ENCODE measurements at places on chromosomes 4 and X.
A peak's percentile ranks its signal among the peaks of the same experiment; 100 is the strongest.

DNA sequence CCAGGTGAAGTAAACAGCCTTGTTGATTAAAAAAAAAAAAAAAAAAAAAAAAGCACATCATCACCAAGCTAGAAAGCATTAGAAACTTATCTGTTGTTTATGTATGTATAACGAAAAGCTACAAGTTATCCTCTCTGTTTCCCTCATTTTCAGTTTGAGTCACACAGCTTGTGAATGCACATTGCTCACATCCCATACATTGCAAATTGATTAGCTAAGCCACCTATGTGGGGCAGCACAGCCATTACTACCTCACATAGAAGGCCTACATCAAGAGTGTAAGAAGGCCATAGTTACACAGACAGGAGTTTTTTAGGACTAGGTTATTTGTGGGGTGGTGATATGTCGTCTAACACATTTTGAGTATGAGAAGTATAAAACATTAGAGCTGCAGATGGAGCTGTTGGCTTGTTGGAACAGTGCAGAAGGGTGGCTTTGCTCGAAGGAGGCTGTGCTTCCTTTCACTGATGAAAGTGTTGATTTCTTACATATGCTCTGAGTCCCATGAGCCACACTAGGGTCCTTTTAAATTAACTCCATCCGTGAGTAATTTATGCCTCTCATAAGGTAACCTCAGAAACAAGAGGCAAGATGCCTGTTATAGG, 431.6 kb downstream of the GABRG1 start:
- DNase-seq, result no peak

DNA sequence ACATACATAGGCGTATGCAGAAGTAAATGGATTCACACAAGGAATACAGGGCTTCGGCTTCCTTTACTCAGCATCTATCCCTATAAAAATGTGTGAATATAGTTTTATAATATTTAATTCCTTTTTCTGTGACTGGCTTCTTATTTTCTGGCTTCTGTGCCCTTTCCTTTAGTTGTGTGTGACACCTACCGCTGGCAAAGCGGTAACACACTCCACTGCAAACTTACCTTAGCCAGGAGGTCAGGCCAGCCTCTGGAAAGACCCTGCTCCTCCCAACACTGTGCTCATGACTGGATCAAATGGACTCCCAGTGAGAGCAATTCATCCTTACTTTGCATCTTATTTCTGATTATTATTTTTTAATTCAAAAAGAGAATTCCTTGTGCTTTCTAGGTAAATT, 244.2 kb downstream of the ANK2 start:
- no peak for DNase-seq

DNA sequence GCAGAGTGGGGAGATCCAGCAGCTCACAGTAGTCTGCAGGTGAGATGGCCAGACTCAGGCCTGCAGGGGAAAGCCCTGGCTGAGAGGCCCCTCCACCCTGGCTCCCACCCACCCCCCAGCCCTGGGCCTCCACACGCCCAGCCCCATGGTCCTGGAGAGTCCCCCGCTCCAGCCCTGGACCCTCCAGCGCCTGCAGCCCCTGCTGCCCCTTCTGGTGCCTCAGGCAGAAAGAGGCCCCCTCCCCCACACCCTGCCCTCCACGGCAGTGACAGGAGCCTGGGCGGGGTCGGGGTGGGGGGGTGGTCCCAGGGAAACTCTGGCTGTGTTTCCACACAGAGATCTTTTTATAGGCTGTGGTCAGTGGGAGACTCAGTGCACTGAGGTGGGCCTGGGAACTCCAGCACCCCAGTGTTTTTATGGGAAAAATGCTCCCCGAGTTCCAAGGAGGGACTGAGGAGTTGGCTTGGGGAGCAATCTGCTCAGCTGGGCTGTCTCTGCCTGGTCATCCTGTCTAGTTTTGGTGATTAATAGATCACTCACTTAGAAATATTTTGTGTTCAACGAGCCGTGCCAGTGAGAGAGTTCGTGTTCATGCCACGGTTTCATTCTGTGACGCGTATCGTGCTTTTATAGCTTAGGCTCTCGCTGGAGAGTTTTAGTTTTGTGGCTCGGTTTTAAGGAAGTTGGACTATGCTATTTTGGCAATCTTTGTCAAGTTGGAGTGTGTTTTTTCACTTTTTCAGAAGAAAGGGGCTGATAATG, 53.1 kb upstream of the HGFAC start:
- no peak for DNase-seq

DNA sequence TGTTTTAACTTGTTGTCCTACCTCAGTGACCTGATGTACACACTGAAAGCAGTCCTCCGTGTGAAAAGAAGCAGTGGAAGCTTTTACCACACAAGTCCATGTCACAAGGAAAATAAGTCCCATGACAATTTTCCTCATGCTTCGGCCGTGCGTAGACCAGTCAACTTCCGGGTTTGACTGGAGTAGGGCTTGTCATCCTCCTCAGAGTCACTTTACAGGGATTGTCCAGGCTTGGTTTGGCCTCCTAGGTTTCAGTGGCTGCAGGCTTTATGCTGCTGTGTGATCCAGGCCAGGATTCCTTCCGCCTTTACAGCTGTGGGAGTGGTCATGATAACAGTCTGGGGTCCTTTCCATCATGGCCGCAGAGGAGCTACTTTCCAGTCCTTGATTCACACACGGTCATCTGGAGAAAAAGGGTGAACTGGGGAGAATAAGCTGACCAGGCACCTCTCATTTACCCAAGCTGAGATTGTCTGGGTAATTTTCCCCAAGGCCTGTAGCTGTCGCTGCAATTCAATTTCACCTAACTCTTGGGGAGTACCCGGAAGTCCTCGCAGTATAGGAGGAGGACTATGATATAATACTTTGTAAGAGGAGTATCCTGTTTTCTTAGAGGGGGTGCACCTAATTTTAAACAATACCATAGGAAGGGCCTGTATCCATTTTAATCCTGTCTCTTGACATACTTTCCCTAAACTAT, 206.1 kb upstream of the KLF8 start:
- DNase-seq, result no peak

- no peak for DNase-seq
These were observed 238.1 kb downstream of the BMPR1B start for GRCh38 chr4:94995684-94996394.

DNA sequence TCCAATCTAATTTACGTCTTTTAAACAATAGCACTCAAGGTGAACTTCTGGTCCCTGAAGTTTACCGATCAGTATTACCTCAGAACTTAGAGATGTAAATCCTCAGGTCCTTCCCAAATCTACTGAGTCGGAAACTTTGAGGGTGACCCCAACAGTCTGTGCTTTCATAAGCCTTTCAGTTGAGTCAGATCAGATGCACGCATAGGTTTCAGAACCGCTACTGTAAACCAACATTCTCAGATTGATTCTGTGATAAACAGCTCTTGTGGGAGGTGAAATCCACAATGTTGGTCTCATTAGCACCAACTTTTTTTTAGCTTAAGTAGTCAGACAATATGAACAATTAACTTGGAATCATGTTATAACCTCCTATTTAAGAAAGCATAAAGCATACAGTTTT, 86.0 kb downstream of the WWC2 start:
- no peak for DNase-seq

DNA sequence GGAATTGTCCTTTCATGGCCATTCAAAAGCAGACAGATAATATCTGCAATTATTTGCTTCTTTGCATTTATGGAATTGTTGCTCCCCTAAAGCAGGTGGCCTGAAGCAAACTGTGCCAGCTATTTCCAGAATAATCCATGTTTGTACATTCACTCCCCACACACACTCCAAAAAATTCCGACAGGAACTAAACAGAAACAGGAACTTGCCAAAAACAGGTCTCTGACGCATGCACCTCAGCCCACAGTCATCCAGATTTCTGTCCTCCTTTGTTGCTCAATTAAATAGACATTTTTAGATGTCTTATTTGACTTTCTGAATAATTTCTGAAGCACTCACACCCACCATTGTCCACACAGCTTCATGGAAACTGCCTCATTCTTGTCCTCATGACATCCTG, 71.5 kb upstream of the EDNRA start:
- no peak for DNase-seq

DNA sequence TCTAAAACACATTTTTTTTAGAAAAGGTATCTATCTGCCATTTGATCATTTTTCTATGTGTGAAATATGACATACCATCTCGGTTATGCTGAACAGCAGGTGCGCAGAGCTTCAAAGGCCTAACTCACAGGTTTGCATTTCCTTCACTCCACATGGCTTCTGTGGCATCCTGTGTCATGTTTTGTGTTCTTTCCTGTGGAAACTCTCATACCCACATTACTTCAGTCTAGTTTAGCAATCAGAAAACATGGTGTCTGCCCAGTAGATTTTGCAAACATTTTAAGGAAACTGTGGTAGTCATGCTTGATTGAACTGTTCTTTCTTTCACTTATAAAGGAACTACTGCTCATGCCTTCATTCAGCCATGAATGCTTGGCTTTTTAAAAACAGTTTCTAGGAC, 11.3 kb upstream of the ARAP2 start:
- DNase-seq, result no peak

- no peak for DNase-seq
These were observed 9.4 kb downstream of the ADH6 start for GRCh38 chr4:99209671-99210070.

GRCh38 chr4:2799224-2799911, 6.5 kb downstream of the SH3BP2 start:
- DNase-seq, result no peak

DNA sequence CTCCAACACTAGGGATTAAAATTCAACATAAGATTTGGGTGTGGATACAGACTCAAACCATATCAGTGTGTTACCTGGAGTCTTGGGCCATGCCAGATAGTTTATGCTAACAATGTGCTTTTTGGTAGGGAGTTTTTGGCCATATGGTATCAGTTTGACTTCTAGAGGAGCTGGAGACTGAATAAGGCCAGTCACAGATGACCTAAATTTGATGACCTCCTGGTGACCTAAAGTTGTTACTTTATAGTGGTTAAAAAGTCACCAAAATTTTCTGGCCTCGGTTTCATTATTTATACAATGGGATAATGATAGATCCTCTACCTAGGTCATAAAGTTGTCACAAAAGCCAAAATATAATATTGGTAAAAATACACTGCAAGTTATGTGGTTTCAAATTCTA, 877.1 kb downstream of the RAPGEF2 start:
- no peak for DNase-seq

GRCh38 chr4:140065393-140065792, 88.6 kb downstream of the MAML3 start:
- no peak for DNase-seq

GRCh38 chrX:148385471-148385870, 114.9 kb upstream of the AFF2 start:
- DNase-seq, result no peak

DNA sequence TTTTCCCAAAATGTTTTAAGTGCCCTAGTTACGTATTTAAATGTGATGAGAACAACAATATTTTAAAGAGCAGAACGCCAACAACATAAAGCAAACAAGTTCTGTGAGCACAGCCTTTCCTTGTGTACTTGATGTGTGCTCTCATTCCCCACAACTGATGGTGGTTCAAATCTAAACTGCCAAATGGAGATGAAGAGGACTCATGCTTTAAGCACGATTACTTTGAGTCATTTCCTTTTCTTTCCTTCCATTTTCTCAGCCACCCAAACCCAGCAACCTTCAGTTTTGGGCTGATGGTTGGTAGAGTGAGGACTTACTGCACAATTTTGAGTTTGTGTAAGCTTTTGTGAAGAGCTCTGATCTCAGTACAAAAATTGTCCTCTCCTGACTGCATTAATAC, 1.7 kb downstream of the NSD2 start:
- no peak for DNase-seq

DNA sequence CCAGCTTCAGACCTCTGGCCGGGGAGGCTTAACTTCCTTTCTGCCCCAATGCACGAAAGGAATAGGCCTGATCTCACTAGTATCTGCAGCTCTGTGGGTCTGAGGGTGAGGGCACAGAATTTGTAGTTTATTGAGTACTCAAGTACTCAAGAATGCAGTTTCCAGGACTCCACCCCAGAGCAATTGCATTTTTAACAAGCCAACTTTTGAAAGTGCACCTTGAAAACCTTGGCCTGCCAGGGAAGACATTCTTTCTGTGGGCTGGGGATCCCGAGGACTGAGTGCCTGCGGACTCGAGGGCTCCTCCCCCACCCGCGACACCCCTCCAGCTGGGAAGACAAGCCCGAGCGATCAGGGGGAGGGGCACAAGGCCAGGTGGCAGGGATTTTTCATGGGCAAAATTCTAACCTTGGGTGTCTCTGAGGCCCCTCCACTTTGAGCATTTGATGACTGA, 22.4 kb downstream of the RS1 start:
- no peak for DNase-seq

DNA sequence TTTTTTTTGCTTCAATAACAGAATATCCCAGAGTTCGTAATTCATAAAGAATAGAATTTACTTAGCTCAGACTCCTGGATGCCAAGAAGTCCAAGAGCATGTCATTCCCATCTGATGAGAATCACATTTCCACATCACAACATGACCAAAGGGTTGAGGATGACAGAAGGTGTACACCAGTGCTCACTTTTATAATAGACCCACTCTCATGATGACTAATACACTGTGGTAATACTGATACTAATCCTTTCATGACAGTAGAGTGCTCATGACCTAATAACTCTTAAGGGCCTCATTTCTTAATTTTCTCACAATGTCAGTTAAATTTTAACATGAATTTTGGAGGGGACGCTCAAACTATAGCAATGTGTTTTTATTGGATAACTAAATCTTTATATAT, 69.2 kb downstream of the ZNF732 start:
- no peak for DNase-seq

- no peak for DNase-seq
These were observed 76.5 kb upstream of the BCOR start for GRCh38 chrX:40174001-40174853.

GRCh38 chrX:2767631-2768455, 16.0 kb downstream of the XG start:
- peak; percentile 7 for DNase-seq

DNA sequence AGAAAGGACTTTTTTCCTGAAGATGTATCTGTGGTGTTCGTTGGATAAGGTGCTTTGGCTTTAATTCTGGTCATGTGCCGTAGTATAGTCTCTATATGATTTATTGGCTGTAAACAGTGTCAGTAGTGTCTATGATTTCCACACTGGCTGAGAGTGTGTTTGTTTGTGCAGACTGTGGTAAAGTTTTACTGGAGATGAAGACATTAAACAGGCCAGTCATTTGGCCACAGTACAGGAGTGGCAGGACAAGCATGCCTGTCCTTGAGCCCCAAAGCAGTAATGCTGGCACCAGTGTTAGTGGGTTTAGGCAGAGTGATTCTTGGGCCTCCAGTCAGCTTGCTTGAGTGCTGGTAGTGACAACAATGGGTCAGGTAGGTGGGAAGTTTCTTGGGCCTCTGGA, 1023.9 kb upstream of the GRID2 start:
- DNase-seq, result no peak

- no peak for DNase-seq
These were observed 23.3 kb upstream of the LAMTOR3 start for GRCh38 chr4:99917575-99917974.

DNA sequence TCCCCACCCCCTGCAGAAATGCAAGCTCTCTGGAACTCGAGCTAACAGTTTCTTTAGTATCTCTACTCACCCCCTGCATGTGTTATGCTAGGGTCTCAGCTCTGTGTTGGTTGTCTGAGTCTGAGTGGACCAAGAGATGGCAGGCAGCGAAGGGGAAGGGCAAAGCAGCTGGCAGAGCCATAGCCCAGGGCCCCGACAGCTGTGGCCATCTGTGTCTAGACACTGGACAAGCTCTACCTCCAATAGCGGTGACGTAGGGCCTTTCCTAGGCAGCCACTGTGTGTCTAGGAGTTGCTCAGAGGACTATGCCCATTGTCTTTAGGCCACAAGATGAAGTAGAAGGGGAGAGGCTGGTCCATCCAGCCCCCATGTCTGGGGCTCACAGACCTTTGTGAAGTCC, 79.2 kb downstream of the EFNB1 start:
- DNase-seq, result no peak

- no peak for DNase-seq
These were observed 121.4 kb downstream of the RNF150 start for GRCh38 chr4:141011901-141012315.

Data from NCI-H2171 (cell line).